ENCODE measurements at places on chromosomes 4 and X.

GRCh38 chr4:151315212-151315886 is 10.1 kb downstream of the SH3D19 start:
- DNase-seq = no peak

- no peak for DNase-seq
Observed at GRCh38 chr4:142861351-142861750, 15.2 kb upstream of the INPP4B start.

DNA sequence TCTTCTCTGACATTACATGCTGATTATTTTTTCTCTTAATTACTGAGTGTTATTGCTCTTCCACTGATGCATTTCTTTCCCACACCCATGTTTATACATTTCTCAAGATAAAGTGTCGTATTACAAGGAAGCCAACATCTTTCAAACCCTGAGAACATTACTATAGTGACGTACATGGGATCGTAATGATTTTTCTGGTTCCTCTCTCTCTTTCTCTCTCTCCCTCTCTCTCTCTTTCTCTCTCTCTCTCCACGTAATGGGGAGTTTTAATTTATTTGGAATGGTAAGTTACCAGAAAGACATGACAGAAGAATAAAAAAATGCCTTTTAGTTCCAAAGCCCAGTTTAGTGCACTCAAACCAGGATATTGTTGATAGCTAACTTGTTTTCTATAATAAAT is 40.4 kb upstream of the MAPK10 start:
- no peak for DNase-seq

GRCh38 chr4:139560406-139561104 is 4.5 kb upstream of the SETD7 start:
- DNase-seq = no peak

- DNase-seq = no peak
Observed at GRCh38 chrX:70141373-70141772, 8.1 kb downstream of the IGBP1 start.

DNA sequence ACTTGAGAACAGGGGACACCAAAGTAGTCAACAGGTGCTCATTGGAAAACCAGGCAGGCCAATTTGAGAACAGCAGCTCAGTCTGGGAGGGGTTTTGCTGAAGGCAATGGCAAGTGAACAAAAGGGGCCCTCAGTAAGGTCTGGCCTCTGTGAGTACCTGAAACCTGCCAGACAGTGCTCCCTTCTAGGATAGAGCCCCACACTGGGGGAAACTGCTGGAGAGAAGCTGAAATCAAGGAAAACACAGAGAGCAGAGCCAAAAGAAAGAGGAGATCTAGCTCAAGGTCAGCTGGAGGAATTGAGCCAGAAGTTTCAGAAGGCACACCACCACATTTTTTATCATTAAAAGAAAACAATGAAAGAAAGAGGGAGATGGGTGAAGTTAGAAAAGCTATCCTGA is 28.2 kb downstream of the PNMA6E start:
- DNase-seq = no peak

GRCh38 chrX:40542208-40542607 is 38.6 kb upstream of the ATP6AP2 start:
- DNase-seq = no peak

GRCh38 chrX:57984620-57985019 is 74.4 kb upstream of the ZXDA start:
- DNase-seq = no peak

GRCh38 chrX:100659431-100660137 is 15.6 kb downstream of the SRPX2 start:
- no peak for DNase-seq

DNA sequence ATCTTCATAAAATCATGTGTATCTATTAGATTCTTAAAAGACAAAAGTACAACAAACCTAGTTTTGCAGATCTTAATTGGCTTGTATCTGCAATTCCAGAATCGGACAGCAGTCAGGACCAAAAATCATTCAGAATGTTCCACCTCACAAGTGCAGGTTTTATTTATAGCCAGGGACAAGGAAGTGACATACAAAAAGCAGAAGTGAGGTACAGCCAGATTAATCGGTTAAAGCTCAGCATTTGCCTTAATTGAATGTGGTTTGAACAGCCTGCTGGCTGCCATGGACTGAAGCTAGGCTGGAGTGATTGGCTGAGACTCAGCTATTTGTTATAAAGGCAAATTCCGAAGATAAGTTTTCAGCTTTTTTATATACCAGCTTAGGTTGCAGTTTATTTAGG is 932.6 kb downstream of the C4orf33 start:
- DNase-seq = no peak

- no peak for DNase-seq
Observed at GRCh38 chr4:163591614-163592020, 97.1 kb downstream of the TMA16 start.

- no peak for DNase-seq
Observed at GRCh38 chr4:2833671-2834000, 10.0 kb upstream of the ADD1 start.

Data from activated naive CD4-positive, alpha-beta T cell treated with anti-CD3 and anti-CD28 coated beads, Interleukin-2, amount 50 U/mL, for 16 hours (primary cell).